ENCODE measurements at places on chromosomes 2 and 18.

- no peak for DNase-seq
Measured at GRCh38 chr2:62180975-62181374, 14.9 kb upstream of the B3GNT2 start.

DNA sequence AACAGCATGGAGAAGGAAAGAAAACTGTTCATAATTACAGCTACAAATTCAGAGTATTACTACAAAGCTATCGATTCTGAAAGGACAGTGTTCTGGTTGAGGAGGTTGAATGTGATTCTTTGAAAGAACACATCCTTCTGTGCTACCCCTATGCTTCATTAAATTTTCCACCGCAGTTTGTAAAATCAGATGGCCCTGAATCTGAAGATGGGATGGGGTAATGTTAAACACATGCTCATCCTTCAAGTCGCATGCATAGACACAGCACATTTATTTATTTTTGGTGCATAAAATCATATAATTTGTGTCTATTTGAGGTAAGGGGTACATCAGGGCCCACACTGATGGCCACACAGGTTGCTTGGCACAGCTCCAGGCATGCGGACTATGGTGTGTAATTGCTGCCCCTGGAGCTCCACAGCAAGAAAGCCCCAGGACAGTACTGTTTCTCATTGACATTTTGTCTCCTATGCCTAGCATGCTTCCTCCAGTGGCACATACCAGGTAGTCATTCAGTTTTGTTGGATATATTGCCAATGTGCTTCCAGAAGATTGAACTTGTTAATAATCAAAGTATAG lies 238.8 kb upstream of the TANK start:
- no peak for DNase-seq

DNA sequence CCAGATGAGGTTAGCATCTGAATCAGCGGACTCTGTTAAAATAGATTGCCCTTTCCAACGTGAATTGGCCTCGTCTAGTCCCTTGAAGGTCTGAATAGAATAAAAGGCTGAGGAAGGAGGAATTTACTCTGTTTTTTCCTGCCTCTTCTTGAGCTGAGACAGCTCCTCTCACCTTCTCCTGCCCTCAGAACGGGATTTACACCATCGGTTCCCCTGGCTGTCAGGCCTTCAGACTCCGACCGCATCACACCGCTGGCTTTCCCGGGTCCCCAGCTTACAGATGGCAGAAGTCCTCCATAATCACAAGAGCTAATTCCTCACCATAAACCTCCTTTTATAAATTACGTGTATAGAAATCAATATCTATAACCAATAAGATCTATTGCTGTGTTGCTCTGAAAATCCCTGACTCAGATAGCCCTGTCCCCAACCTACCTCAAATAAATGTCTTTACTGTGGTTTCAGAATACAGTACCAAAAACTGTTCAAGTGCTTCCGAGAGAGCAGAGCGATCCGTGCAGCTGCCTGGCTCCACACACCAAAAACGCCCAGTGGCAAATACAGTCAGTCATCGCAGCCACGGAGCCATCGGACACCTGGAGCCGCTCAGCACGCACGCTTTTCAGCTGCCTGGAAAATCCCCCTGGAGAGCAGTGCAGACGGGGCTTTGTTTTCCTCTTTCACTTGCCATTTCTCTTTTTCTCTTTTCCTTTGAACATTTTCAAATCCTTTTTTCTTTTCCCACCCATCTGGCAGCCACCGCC lies 196.9 kb downstream of the NRP2 start:
- DNase-seq, result no peak

DNA sequence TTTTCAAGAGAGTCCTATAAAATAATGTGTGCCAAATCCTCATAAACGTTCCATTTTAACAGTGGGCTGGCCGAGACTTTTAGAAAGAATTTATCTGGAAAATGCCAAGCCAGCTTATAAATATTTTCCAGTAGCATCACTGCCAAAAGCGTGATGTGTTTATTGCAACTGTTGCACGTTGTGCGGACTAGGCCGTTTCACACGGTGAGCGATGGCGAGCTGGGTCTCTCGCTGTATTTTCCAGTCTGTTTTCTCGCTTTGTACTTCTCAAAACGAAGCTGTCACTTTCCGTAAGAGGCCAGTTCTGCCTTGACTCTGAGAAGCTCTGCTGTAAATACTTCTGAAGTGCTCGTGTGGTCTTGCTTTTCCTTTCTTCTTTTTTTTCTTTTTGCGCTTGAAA lies 65.0 kb upstream of the ZNF236 start:
- no peak for DNase-seq

Data from activated CD4-positive, alpha-beta T cell treated with anti-CD3 and anti-CD28 coated beads, Interleukin-2, amount 50 U/mL, for 24 hours (primary cell).